ENCODE measurements at places on chromosomes 2 and 18.

DNA sequence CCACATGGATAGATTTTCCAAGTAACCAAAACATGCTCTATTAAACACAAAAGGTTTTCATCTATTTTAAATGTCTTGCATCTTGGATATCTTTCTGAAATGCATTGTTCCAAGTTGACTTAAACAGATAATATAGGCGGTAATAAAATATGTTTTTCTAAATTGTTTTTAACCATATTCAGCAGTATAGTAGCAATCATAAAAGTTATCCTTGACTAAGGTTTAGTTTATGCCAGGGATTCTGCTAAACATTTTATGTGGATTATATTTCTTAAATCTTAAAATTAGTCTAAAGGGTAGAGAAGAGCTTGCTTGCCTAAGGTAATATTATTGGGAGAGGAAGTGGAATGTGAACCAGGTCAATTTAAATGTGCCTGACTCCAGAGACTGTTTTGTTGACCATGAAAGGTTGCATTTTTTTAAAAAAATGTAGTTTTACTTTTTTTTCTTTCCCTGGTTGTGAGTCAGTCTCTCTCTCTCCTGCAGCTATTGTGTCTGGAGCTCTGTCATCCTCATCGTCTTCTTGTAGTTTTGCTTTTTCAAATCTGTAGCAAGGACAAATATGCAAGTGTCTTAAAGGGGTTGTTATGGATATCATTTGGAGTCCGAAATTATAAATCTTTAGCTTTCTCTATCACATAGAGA is 309.1 kb upstream of the COL3A1 start:
- DNase-seq, result no peak

GRCh38 chr18:21179590-21180220 is 62.3 kb upstream of the GREB1L start:
- no peak for DNase-seq

- no peak for DNase-seq
These were observed 19.7 kb upstream of the ST3GAL5 start for GRCh38 chr2:85908506-85908905.

DNA sequence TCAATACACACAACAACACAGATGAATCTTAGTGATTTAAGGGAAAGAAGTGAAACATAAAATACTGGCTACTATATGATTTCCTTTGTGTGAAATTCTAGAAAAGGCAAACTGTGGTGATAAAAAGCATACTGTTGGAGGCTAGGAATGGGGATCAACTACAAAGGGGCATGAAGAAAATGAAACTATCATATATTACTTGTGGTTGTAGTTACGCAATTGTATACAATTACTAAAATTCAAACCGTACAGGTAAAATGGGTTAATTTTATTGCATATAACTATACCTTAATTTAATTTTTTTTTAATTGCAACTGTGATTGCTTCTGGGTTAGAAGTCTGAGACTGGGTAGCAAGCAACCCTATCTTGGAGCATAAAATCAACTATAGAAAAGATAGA is 41.7 kb upstream of the ABI2 start:
- no peak for DNase-seq

GRCh38 chr2:241811952-241812729 is 3.1 kb downstream of the NEU4 start:
- DNase-seq, result no peak

DNA sequence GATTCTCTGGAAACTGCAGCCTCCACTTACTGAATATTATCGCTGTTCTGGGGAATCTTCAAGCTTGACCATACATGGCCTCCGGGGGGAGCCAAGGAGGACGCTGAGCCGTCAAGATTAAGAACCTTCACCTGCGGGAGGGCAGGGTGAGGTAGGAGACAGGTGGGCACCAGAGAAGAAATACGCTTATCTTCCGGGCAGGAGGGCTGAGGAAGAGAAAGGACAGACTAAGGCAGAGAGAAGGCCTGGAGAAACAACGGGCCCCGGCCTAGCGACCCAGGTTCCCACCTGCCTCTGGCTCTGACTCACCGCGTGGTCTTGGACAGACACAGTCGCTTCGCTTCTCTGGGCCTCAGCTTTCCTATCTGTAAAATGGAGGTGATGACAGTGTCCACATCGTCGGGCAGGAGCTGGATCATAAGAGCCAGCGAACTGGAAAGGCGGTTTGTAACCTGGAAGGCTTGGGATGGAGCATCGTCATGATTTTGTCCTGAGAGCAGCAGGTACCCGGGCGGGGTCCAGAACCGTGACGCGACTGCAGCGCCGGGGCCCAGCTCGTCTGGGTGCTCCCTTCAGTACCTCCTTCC is 659 bp downstream of the ZNF142 start:
- DNase-seq, result peak; percentile 3

DNA sequence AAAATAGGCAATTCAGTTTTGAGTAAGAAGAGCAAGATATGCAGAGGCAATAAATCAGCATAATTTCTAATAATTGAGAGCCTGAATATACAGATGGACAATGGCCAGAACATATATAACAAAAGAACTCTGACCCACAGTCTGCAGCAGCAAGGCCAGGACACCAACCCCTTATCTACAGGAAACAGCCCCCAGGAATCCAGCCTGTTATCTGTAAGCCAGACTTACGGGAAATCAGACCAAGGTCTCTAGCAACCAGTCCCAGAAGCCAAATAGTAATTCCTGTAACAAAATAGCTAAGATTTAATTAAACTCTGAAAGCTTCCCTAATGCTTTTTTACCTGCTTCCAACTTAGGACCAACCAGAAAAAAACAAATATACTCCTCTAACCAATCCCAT is 434.5 kb upstream of the GYPC start:
- DNase-seq, result no peak

GRCh38 chr18:45834306-45834705 is 8.8 kb downstream of the SIGLEC15 start:
- no peak for DNase-seq

DNA sequence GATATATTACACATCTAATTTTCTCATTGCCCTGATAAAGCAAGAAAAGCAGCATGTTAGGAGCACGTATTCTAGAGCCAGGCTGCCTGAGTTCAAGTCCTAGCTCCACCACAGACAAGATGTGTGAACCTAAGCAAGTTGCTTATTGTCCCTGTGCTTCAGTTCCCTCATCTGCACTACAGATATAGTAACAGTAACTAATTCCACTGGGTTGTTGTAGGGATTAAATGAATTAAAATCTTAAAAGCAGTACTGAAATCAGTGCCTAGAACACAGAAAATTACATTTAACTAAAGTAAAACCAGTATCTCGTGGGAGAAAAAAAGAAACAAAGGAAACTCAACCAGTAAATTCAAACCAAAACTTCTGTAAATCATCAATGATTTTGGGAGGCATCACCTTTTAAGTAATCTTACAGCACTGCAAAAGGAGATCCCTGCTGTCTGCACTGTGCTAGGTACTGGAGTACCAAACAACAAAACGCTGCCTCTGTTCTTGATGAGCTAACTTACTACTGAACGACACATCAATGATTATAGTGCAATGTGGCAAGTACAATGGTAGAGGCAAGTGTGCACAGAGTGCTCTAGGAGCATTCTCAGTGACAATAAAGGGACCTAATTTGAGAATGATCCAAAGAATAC is 7.9 kb downstream of the MAP3K2 start:
- no peak for DNase-seq

DNA sequence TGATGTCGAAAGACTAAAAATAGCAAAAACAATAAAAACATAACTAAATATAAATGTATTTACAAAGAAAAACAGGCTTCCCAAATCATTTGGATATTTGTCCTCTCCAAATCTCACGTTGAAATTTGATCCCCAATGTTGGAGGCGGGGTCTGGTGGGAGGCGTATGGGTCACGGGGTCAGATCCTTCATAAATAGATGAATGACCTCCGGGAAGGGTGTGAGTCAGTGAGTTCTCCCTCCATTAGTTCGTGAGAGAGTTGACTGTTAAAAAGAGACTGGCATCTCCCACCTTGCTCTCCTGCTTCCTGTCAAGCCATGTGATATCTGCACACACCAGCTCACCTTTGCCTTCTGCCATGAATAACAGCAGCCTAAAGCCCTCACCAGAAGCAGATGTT is 703.0 kb downstream of the TMEM182 start:
- no peak for DNase-seq

GRCh38 chr2:74867841-74868658 is 34.1 kb downstream of the HK2 start:
- no peak for DNase-seq

- no peak for DNase-seq
These were observed 24.0 kb upstream of the TMEM37 start for GRCh38 chr2:119407430-119408220.

GRCh38 chr2:222790932-222791331 is 69.9 kb upstream of the ACSL3 start:
- no peak for DNase-seq

GRCh38 chr2:120849278-120849677 is 113.6 kb downstream of the GLI2 start:
- no peak for DNase-seq

DNA sequence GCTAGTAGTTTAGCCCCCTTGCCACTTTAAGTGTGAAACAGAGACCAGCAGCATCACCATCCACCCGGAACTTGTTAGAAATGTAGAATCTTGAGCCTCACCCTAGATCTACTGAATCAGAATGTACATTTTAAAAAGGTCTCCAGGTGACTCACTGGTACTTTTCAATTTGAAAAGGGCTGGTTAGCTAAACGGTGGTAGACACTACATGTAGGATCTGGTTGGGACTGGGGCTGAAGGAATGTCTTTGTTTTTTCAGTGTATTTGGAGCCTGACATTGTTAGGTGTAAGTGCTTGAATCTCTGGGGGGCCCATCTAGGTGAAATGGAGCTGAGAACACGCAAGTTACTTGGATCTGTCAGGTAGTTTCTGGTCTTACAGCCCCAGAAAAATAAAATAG is 44.0 kb upstream of the XPO1 start:
- DNase-seq, result no peak

GRCh38 chr2:194725169-194725568 is 931.9 kb upstream of the SLC39A10 start:
- DNase-seq, result no peak

GRCh38 chr2:43803113-43803512 is 29.3 kb downstream of the DYNC2LI1 start:
- no peak for DNase-seq

- DNase-seq, result no peak
These were observed 12.5 kb downstream of the OTOF start for GRCh38 chr2:26465266-26465925.

- DNase-seq, result no peak
These were observed 97.4 kb downstream of the EIPR1 start for GRCh38 chr2:3280197-3280596.

GRCh38 chr2:105683011-105683492 is 61.7 kb upstream of the NCK2 start:
- no peak for DNase-seq

DNA sequence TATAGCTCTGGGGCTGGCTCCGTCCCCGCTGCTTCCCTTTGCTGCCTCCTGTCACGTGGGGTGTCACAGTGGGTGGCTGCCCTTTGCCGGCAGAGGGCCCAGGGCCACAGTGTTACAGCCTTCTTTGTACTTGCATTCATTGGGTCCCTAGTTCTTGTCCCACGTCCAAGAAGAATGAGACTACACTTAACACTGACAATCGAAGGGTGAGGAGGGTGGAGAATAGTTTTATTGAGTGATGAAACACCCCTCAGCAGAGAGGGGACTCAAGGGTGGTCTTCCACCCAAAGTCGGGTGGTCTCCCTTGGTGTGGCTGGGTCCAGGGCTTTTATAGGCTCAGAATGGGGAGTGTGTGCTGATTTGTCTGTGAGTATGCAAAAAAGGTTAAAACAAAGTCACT is 1.9 kb downstream of the ATG4B start:
- no peak for DNase-seq

GRCh38 chr18:13513481-13513880 is 212.9 kb downstream of the FAM210A start:
- DNase-seq, result no peak

- no peak for DNase-seq
These were observed 6.6 kb downstream of the SOCS6 start for GRCh38 chr18:70295192-70296188.

GRCh38 chr18:24270358-24270936 is 127.2 kb downstream of the OSBPL1A start:
- no peak for DNase-seq

DNA sequence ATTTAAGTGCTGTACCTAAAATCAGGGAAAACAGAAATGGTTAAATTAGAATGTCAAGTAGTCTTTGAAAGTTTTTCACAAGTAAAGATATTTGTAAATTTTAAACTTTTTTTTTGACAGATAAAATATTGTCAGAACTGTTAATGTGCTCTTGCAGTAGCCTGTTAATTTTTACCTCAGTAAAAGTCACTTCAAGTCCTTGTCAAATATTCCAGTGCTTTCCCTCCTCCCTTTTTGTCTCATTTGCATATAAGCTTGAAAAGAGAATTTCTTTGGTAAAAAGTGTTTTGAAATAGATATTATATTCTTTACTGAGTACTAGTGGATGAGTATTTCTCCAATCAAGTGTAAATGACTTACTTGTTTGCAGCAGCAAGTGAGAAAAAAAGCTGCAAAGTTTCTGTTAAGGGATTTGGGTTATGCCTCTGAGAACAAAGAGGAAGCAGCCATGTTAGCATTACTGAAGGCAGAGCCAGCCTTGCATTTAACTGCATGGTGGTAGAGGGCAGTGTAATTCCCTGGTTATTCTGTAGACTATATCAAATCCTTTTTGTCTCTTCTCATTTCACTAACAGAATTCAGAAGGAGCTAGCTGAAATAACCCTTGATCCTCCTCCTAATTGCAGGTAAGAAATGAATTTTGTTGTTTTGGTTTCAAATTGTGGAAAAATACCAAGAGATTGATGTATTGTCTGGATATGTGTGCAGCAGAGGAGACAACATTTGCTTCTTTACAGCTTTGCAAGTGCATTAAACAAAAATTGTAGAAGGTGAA is 3.2 kb downstream of the UBE2E3 start:
- no peak for DNase-seq

DNA sequence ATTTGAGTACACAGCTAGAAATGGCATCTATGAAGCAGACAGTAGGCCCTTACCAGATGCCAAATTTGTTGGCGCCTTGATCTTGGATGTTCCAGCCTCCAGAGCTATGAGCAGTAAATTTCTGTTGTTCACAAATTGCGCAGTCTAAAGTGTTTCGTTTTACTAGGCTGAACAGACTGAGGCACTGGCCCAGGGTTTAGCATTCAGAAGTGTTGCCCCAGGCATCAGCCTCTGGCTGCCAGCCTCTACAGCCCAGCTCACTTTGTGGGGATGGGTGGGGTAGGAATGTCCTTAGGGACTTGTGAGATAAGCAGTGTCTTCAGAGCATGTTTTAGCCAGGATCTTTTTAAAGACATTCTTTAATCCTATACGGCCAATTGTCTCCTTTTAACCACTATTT is 51.5 kb upstream of the MGAT5 start:
- DNase-seq, result no peak

- no peak for DNase-seq
These were observed 130.1 kb downstream of the KCTD1 start for GRCh38 chr18:26418225-26418624.

GRCh38 chr2:111896576-111896975 is 1.8 kb upstream of the MERTK start:
- no peak for DNase-seq

- DNase-seq, result no peak
These were observed 86.7 kb upstream of the ZEB2 start for GRCh38 chr2:144606466-144607095.

DNA sequence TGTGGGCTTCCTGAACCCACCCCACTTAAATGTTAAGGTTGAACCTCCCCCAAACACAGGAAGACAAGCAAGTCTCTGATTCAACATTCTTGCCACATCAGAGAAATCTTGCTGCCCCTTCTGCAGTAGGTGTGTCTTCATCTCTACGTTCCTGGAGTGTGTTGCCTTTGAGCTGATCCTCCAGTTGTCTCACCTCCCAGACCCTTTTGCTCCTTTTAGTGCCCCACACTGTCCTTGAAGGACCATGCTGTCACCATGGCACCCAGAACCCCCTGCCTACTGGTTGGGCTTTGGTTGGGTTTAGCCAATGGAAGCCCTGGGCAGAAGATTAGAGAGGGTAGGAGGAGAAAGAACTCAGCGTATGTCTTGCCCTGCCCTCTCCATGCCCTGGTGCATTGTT is 10.7 kb downstream of the CAB39 start:
- DNase-seq, result no peak
